ENCODE measurements at places on chromosomes 12 and 14.
A peak's percentile ranks its signal among the peaks of the same experiment; 100 is the strongest.

GRCh38 chr12:104457746-104458693 is 1.3 kb downstream of the CHST11 start:
- no peak for DNase-seq

DNA sequence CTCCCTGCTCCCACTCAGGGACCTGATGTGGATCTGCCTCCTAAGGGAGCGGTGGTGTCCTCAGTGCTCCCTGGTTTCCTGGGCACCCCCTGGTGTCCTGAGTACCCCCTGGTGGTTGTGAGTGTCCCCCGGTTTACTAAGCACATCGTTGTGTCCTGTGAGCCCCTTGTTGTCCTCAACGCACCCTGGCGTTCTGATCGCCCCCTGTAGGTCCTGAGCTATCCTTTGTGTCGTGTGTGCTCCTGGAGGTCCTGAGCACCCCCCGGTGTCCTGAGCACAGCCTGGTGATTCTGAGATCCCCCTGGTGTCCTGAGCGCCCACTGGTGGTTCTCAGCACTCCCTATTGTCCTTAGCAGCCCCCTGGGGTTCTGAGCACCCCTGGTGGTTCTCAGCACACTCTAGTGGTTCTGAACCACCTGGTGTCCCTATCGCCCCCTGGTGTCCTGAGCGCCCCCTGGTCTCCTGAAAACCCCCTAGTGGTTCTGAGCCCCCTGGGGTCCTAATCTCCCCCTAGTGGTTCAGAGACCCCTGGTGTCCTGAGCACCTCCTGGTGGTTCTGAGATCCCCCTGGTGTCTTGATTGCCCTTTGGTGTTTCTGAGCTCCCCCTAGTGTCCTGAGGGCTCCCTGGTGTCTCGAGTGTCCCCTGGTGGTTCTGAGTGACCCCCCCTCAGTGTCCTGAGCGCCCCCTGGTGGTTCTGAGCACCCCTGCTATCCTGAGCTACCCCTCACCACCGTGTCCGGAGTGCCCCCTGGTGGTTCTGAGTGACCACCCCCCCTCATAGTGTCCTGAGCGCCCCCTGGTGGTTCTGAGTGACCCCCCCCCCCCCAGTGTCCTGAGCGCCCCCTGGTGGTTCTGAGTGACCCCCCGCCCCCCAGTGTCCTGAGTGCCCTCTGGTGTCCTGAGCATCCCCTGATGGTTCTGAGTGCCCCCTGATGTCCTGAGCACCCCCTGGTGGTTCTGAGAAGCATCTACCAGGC is 615.1 kb downstream of the TMEM121 start:
- no peak for DNase-seq

DNA sequence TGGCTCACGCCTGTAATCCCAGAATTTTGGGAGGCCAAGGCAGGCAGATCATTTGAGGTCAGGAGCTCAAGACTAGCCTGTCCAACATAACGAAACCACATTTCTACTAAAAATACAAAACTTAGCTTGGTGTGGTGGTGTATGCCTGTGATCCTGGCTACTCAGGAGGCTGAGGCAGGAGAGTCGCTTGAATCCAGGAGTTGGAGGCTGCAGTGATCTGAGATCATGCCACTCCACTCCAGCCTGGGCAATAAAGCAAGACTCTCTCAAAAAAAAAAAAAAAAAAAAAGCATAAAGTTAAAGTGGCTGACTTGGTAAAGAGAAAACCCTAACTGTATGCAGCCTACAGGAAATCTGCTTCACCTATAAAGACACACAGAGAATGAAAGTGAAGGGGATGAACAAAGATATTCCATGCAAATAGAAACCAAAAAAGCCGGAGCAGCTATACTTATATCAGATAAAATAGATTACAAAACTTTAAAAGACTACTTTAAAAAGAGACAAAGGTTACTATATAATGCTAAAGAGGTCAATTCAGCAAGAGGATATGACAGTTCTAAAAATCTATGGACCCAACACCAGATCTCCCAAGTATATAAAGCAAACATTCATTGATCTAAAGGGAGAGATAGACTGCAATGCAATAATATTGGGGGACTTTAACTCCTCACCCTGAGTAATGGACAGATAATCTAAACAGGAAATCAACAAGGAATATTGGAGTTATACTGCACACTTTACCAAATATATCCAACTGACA is 4.1 kb downstream of the CLEC2B start:
- DNase-seq = no peak

- no peak for DNase-seq
These were observed 229.1 kb downstream of the PPM1H start for GRCh38 chr12:62705846-62706245.

DNA sequence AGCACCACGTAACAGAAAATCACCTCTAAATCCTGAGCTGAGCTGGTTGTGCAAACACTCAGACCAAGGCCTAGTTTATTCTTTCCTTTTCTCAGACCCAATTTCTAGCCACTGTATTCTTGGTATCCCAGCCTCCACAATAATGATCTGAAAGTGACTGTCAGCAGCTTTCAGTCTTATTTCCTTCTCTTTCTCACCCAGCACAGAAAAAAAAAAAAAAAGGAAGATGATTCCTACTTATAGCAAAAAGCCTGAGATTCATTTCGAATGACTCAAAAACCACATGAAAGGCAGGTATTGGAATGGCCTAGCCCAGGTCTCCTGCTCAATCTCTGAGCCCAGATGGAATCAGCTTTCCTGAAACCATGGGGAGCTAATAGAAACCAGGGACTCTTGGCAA is 298.6 kb upstream of the PPFIA2 start:
- peak; percentile 71 for DNase-seq

- DNase-seq = no peak
These were observed 80.0 kb upstream of the SLC8A3 start for GRCh38 chr14:70268760-70269159.

- DNase-seq = no peak
These were observed 196.6 kb downstream of the GLT1D1 start for GRCh38 chr12:129049917-129050316.

DNA sequence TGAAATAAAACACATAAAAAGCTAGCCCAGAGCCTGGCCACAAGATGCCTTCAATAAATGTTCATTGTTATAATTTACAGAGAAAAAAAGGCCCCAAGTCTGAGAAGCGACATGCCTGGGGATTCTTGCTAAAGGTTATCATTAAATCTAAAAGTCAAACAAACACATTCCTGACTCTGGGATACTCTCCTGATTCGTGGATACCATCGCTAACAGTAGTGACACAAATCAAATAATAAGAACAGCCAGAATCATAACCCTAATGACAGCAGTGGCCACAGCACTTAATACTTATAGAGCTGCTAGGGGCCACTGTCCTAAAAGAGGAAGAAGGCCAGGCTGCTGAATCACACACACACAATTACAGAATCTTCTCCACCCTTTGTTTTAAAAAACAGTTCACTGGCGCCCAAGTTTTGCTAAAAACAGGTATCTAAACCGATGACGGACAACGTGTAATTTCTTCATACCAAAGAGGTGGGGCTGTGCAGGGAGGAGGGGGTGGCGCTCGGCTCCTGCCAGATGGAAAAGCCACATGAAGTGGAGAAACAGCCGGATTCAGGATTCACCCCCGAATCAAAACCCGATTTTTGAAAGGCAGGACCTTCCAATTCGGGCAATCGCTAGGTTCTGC is 1.2 kb downstream of the CLIP1 start:
- DNase-seq = no peak

- peak; percentile 88 for DNase-seq
These were observed 20.0 kb downstream of the NFKBIA start for GRCh38 chr14:35384455-35385041.

- DNase-seq = no peak
These were observed 53.1 kb downstream of the RESF1 start for GRCh38 chr12:32012249-32012785.

- no peak for DNase-seq
These were observed 20.8 kb downstream of the FAM222A start for GRCh38 chr12:109734219-109735000.

- DNase-seq = no peak
These were observed 3.7 kb upstream of the USP15 start for GRCh38 chr12:62256408-62257096.

DNA sequence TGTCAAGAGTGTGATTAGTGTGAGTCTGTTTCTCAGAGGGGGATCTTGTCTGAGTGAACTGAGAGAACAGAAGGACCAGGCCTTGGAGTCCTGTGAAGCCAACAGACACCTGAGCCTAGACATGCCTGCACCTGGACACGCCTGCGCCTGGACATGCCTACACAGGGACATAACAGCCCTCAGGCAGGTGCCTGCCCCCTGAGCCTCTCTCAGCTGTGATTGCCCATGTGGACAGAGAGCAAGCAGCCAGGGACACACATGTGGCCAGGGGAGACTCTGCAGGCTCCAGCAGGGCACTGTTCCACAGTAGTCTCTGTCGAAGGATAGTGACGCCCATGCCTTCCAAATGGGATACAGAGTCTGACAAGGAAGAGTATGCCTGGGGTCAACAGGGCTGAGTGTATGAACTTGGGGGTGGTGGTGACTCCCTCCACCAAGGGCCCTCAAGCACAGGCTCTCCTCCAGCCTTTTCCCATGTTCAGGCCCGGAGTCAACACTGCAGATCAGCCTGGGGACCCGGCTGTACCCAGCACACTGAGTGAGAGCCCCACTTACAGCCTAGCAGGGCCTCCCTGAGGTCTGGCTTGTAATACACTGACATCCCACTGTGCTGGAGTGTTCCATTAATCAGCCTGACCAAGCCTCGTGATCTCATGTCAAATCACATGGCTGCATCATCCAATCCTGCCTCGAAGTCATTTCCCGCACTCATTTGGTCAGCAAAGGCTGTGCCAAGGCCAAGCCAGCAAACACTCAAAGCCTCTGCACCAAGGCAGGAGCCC is 173.0 kb downstream of the CALM1 start:
- no peak for DNase-seq

- DNase-seq = no peak
These were observed 705.1 kb downstream of the MED13L start for GRCh38 chr12:115572440-115572839.

DNA sequence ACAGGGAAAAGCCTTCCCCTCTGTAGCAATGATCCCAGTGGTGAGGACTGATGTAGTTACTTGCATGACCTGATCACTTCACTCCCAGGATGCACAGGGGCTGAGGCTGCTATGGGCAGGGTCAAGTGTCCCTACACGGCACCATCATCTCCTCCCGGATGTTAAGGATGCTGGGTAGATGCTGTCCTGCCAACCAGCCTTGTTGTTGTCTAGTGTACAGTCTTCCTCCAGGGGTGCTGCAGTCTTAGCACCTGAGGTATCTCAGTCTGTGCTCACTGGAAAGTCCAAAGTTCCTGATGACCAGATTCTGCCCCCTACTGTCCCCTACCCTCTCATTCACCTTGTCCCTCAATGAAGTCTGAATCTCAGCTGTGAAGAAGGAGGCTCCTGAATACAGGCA is 20.1 kb downstream of the CPM start:
- DNase-seq = no peak

DNA sequence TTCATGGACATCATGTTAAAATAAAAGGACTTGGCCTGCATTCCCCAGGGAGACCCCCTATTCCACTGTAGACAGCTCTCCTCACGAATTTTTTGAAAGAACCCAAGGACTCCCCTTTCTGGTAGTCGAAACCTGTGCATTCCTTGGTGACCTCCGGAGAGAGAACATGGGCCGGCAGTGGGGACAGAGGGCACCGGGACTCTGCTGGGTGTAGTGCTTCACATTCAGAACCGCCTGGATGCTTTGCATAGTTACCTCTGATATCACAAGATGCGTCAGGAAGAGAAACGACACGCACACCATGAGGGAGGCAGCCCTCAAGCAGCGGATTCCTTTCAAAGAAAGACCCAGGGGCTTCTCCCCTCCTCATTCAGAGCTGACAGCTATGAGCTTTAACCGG is 9.7 kb downstream of the CKAP4 start:
- DNase-seq = no peak

- DNase-seq = no peak
These were observed 1085.0 kb upstream of the TMEM132C start for GRCh38 chr12:127182018-127182417.

GRCh38 chr12:46921764-46922133 is 96.0 kb upstream of the SLC38A4 start:
- DNase-seq = no peak

DNA sequence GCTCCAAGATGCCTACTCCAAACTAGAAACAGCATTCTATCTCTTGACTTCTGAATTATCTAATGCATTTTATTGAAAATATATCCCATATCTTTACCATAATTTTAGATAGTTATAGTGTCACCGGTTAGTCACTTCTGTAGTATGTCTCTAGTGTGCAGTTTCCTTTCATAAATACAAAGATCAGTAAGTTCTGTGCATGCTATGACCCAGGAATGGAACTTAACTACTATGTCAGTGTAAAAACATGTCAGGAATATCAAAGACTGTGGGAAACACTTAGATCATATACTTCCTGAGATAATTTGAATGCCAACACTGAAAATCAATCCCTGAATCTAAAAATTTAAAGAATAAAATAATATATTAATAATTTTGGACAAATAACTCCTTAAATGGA is 237.6 kb downstream of the ATXN7L3B start:
- DNase-seq = no peak

GRCh38 chr14:99924379-99924778 is 131.2 kb downstream of the EML1 start:
- no peak for DNase-seq

- no peak for DNase-seq
These were observed 8.5 kb upstream of the BCL7A start for GRCh38 chr12:122013136-122013535.

GRCh38 chr12:60437297-60437696 is 841.5 kb downstream of the SLC16A7 start:
- DNase-seq = no peak

- DNase-seq = no peak
These were observed 679 bp downstream of the ARF6 start for GRCh38 chr14:49893309-49894213.

GRCh38 chr14:64215274-64215673 is 78.9 kb downstream of the ESR2 start:
- no peak for DNase-seq

- no peak for DNase-seq
These were observed 4.4 kb upstream of the KCNA1 start for GRCh38 chr12:4905316-4905715.

DNA sequence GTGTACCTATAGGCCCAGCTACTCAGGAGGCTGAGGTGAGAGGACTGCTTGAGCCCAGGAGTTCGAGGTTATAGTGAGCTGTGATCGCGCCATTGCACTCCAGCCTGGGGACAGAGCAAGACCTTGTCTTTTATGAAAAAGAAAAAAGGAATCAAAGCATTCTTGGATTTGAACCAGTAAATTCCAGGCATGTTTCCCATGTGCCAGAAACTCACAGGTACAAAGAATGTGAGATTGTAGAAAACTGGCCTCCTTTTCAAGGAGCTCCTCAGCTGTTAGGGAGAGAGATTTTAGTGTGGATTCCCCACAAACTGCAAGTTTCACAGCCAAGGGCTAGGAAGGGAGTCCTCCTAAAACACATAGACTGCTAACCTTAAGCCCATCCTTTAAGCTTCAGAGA is 95.0 kb downstream of the FOXN4 start:
- DNase-seq = peak; percentile 1

DNA sequence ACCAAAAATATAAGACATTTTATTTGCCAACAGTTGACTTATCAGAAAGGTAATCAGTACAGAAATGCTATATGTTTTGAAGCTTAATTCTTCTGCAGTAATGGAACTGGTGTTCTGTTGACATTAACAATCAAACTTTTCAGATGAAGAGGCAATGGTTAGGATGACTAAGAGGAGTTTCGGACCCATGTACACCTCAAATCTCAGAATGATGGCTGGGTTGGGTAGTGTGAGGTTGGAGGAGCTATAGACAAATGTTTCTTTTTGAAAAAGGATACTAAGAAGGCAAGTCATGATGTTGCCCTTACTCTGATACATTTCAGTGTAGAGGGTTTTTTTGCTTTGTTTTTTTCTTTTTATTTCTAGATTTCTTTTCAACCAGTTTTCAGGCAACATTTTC is 66.9 kb downstream of the KNTC1 start:
- no peak for DNase-seq

GRCh38 chr12:102962986-102963385 is 5.5 kb downstream of the ASCL1 start:
- DNase-seq = no peak
